ENCODE measurements at places on chromosomes 2 and 18. TPM values are rescaled to one million over a fixed set of nuclear protein-coding genes. Genes with fewer than 3 reads are reported as not detected.

DNA sequence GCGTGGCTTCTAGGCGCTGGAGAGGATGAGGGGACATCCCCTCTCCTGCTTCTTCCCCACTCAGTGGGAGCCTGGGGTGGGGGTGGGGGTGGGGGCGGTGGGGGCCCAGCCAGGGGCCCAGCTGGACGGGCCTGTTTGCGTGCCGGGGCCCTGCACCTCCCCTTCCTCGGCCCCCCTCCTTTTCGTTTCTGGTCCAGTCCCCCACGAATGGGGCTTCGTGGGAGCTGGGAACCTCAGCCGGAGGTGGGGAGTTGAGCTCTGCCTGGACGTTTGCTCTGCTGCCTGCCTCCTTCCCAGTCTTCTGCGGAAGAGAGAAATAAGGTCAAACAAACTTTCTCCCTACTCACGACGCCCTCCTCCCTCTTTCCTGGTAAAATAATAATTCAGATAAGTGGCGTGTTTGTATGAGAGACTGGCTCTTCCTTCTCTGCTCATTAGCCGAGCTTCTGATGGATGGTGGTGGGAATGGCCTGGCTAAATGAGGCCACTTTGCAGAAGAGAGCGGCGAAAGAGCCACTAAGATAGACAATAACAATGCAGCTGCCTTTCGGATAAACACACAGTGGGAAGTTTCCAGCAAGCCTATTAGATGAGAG is 782 bp downstream of the MTA3 start:
- DNase-seq: no peak
- H3K27me3 ChIP-seq: no peaks in the 10 kb centered on the region
- H3K4me3 ChIP-seq: peak overlapping the region; percentile 98
- no peaks in the 10 kb centered on the region for H3K36me3 ChIP-seq

The STARD6 gene
- total RNA-seq: not detected

- H3K4me1 ChIP-seq: peaks cover 98% of the 10 kb centered on the region
- no peaks in the 10 kb centered on the region for H3K27me3 ChIP-seq
- no peak for DNase-seq
Observed at GRCh38 chr2:239291475-239292350, 109.1 kb downstream of the HDAC4 start.

The PDE6D gene
- total RNA-seq: 33.8 TPM

The CDH19 gene
- 47.3 TPM for total RNA-seq

The CAPN13 gene
- total RNA-seq: not detected

- DNase-seq: no peak
- no peak overlapping the region for H3K27ac ChIP-seq
- H3K27me3 ChIP-seq: no peaks in the 10 kb centered on the region
- H3K4me1 ChIP-seq: no peaks in the 10 kb centered on the region
- H3K4me3 ChIP-seq: no peak overlapping the region
- H3K36me3 ChIP-seq: peaks cover 87% of the 10 kb centered on the region
Observed at GRCh38 chr2:117957616-117958015, 56.3 kb downstream of the CCDC93 start.

The AGBL5 gene
- 19.5 TPM for total RNA-seq

The DOK6 gene
- 4.1 TPM for total RNA-seq

- H3K4me1 ChIP-seq: peaks cover 12% of the 10 kb centered on the region
- no peaks in the 10 kb centered on the region for H3K36me3 ChIP-seq
- no peaks in the 10 kb centered on the region for H3K27me3 ChIP-seq
- H3K4me3 ChIP-seq: no peak overlapping the region
- no peak overlapping the region for H3K27ac ChIP-seq
- DNase-seq: no peak
Observed at GRCh38 chr18:57534511-57534909, 52.0 kb downstream of the FECH start.

GRCh38 chr18:38539856-38540255 is 974.3 kb upstream of the CELF4 start:
- no peak for DNase-seq
- H3K27me3 ChIP-seq: no peaks in the 10 kb centered on the region
- H3K27ac ChIP-seq: no peak overlapping the region
- no peaks in the 10 kb centered on the region for H3K4me1 ChIP-seq
- no peak overlapping the region for H3K4me3 ChIP-seq
- no peaks in the 10 kb centered on the region for H3K36me3 ChIP-seq

GRCh38 chr2:34652636-34653035 is 1053.5 kb upstream of the FAM98A start:
- H3K4me3 ChIP-seq: no peak overlapping the region
- H3K27ac ChIP-seq: no peak overlapping the region
- DNase-seq: no peak
- no peaks in the 10 kb centered on the region for H3K27me3 ChIP-seq
- no peaks in the 10 kb centered on the region for H3K4me1 ChIP-seq

The AGXT gene
- not detected for total RNA-seq

DNA sequence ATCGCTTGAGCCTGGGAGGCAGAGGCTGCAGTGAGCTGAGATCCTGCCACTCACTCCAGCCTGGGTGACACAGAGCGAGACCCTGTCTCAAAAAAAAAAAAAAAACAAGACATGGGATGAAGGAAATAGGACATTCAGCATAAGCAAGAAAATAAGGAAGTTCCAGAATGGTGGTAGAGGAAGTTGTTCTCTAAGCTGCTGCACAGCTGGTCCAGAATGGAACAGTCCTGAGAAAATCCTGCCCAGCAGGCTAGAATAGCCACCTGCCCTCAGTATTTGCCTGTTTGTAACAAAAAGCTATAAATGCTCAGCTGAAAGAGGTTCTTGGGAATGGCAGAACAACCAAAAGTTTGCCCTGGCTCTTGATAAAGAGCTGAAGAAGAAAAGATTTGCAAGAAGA is 11.1 kb upstream of the MAPRE3 start:
- no peak for DNase-seq
- no peaks in the 10 kb centered on the region for H3K36me3 ChIP-seq
- no peak overlapping the region for H3K4me3 ChIP-seq
- H3K27me3 ChIP-seq: peaks cover 55% of the 10 kb centered on the region
- no peak overlapping the region for H3K27ac ChIP-seq

DNA sequence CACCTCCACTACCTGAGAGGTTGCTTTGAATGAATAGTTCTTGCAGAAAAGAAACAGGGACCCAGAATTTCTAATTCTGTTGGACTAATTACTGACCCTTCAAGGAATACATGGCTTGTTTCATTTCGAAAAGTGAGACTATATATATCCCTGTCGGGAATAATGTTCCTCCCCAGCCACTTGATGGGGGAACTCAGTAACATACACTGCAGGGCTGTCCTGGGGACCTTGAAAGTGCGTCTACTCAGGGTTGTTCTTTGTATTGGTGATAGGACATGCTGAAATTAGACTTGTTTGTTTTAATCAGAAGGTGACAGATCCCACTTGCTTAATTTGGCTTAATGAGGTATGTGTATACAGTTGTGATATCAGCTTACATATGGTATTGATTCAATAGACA is 25.5 kb downstream of the MGAT5 start:
- no peak for DNase-seq
- no peaks in the 10 kb centered on the region for H3K27me3 ChIP-seq
- peaks cover 22% of the 10 kb centered on the region for H3K4me1 ChIP-seq
- H3K36me3 ChIP-seq: no peaks in the 10 kb centered on the region
